Breast epithelium (tissue), 4 donors: ENCODE measurements at places on chromosomes 12 and 14. TPM values are rescaled to one million over a fixed set of nuclear protein-coding genes. Genes with fewer than 3 reads are reported as not detected.

DNA sequence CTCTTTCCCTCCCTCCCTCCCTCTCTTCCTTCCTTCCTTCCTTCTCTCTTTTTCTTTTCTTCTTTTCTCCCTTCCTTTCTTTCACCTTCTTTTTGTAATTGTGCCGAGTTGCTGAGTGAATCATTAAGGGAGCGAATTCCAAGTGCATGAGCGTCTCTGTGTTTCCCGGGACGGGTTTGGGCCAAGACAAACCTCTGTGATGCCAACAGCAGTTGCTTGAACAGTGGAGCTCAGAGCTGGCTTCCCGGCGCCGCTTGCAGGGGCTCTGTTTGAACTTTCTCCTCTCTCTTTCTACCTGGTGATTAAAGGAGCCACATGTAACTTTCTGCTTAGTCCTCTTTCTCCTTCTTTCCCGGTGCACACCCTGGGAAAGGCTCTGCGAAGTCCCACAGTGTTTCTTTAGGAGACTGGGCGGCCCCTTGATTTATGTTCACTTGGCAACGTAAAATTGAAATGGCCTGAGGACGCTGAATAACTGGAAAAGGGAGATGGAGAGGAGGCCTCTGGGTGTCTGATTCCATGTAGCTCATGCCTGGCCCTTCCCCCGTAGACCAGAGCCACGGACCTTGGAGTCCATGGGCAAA, 33.7 kb upstream of the MAP1LC3B2 start:
- peak; percentile 69 for DNase-seq
- peaks cover 4% of the 10 kb centered on the region for H3K4me1 ChIP-seq
- H3K27ac ChIP-seq, result peak overlapping the region; percentile 80
- no peaks in the 10 kb centered on the region for H3K27me3 ChIP-seq

MYF6 gene
- total RNA-seq, result not detected

DNA sequence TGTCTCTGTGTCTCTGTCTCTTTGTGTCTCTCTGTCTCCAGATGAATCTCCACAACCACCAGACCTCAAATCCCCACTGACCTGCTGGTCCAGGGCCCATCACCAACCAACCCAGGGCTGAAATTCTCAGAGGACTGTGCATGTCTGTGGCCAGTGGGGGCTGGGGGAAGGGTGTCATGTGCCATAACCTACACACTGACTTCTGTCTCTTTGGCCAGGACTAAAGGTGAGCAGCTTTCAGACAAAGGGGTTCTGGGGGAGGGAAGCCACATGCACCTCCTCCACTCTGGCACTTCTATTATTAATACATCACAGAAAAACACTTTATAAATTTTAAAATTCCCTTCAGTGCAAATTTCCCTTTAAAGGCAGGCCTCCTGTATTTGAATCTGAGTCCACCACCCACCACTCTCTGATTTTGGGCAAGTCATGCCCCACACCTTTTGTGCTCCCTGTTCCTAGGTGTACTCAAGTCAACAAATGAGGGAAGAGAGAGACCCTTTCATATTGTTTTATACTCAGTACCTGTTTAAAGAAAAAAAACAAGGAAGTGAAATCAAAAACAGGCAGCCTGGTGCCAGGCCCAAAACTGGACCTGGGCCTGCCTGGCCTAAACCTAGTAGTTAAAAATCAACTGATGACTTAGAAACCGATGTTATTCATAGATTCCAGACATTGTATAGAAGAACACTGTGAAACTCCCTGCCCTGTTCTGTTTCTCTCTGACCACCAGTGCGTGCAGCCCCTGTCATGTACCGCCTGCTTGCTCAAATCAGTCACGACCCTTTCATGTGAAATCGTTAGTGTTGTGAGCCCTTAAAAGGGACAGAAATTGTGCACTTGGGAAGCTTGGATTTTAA, 80.2 kb downstream of the TUNAR start:
- H3K27me3 ChIP-seq, result peaks cover 10% of the 10 kb centered on the region
- H3K4me3 ChIP-seq, result no peak overlapping the region
- no peak overlapping the region for H3K27ac ChIP-seq
- no peak for DNase-seq
- no peaks in the 10 kb centered on the region for H3K4me1 ChIP-seq

GRCh38 chr14:101111620-101112290, 208.2 kb upstream of the RTL1 start:
- H3K36me3 ChIP-seq, result no peaks in the 10 kb centered on the region
- H3K4me3 ChIP-seq, result no peak overlapping the region
- no peaks in the 10 kb centered on the region for H3K27me3 ChIP-seq
- H3K27ac ChIP-seq, result no peak overlapping the region

RD3L gene
- total RNA-seq, result not detected

SEC23A gene
- 75.8 TPM for total RNA-seq

DNA sequence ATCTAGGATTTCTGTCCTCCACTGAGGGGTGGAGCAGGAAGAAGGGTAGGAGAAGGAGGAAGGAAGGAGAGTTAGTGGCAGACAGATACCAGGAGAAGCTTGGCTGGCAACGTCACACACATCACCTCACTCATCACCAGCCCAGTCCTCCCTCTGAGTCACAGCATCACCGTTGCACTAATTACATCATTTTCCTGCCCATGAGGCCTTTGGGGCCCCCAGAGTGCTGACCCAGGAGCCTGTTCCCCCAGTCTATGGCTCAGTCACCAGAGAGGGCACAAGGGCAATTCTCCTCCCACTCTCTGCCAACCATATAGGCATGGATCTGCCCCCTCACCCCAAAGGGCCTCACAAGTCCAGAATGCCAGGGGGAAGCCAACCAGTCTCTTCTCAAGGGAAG, 4.6 kb downstream of the RND1 start:
- no peak overlapping the region for H3K4me3 ChIP-seq
- no peaks in the 10 kb centered on the region for H3K36me3 ChIP-seq
- DNase-seq, result no peak

DNA sequence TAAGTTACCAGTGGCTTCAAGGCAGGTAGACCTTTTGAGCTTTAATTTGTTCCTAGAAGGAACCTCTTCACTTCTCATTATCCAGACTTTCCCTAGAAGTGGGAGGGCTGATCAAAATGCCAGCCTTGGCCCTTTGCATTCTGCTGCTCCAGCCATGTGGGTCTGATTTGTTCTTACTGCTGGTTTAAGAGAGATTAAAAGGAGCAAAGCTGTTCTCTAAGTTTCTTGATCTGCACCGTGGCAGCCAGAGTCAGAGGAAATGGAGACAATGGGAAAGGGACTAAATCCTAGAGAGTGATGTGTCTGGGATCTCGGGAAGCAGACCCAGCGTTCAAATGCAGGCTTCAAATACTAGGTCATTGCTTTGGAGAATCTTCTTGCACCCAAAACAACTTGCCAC, 759.7 kb downstream of the DIO2 start:
- no peaks in the 10 kb centered on the region for H3K27me3 ChIP-seq
- H3K4me1 ChIP-seq, result no peaks in the 10 kb centered on the region
- no peak overlapping the region for H3K4me3 ChIP-seq
- H3K36me3 ChIP-seq, result no peaks in the 10 kb centered on the region

DNA sequence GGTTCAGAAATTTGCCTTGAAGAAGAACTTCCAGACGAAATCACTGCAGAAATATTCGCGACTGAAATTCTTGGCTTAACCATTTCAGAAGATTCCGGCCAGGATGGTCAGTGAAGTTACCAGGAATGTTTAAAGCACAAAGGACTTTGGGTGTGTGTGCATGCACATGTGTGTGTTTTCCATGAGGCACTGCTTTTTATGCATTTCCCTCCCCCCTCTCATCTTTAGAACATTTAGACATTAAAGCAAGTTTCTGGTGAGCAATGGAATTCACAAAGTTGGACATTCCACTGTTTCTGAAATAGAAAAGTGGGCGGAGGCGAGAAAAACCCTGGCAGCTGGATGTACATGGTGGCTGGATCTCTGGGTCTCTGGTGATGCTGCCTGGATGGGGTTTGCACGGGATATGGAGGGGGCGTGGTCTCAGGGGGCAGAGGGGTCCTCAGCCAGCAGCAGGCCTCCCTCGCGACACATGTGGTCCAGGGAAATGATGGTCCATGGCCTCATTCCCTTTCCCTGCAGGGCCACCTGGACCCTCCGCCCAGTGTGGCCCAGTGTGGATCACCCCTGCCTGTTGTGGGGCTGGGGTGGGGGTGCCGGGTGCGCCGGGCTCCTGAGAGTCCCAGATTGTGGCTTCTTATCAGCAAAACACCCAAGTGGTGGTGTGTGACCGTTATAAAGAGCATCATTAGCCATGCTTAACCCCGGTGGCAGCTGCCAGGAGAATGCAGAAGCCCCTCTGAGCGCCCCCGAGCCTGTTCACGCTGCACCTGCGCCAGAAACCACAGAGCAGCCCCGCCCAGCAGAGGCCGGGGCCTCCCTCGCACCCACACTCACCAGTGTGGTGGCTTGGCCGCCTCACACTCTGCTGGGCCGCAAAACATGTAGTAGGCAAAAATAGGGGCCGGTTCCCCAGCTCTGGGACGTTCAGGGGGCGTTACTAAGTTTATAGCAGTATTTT, 17.8 kb upstream of the BCL7A start:
- peak overlapping the region; percentile 22 for H3K27ac ChIP-seq
- H3K36me3 ChIP-seq, result no peaks in the 10 kb centered on the region
- no peak overlapping the region for H3K4me3 ChIP-seq
- H3K27me3 ChIP-seq, result no peaks in the 10 kb centered on the region
- H3K4me1 ChIP-seq, result no peaks in the 10 kb centered on the region

- H3K4me1 ChIP-seq, result no peaks in the 10 kb centered on the region
- no peak overlapping the region for H3K27ac ChIP-seq
- no peaks in the 10 kb centered on the region for H3K27me3 ChIP-seq
- H3K4me3 ChIP-seq, result no peak overlapping the region
Measured at GRCh38 chr12:5773550-5773949, 171.5 kb downstream of the ANO2 start.

FAM177A1 gene
- 54.0 TPM for total RNA-seq

- no peaks in the 10 kb centered on the region for H3K27me3 ChIP-seq
- no peaks in the 10 kb centered on the region for H3K36me3 ChIP-seq
- no peak for DNase-seq
- no peak overlapping the region for H3K27ac ChIP-seq
Measured at GRCh38 chr14:71138448-71139293, 231.4 kb downstream of the PCNX1 start.

DNA sequence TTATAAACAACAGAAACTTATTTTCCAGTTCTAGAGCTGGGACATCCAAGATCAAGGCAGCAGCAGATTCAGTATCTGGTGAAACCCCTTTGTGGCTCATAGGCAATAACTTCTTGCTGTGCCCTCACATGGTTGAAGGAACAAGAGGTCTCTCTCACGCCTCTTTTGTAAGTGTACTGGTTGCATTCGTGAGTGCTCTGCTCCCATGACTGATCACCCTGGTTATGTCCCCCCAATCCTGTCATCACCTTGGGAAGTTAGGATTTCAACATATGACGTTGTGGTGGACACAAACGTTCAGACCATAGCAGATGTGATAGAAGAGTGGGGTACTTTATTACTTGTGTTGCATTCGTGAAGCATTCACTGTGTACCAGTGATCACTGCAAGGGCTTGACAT, 184.0 kb downstream of the SRGAP1 start:
- no peaks in the 10 kb centered on the region for H3K27me3 ChIP-seq
- H3K27ac ChIP-seq, result no peak overlapping the region
- DNase-seq, result no peak
- H3K36me3 ChIP-seq, result no peaks in the 10 kb centered on the region
- no peak overlapping the region for H3K4me3 ChIP-seq
- no peaks in the 10 kb centered on the region for H3K4me1 ChIP-seq

DNA sequence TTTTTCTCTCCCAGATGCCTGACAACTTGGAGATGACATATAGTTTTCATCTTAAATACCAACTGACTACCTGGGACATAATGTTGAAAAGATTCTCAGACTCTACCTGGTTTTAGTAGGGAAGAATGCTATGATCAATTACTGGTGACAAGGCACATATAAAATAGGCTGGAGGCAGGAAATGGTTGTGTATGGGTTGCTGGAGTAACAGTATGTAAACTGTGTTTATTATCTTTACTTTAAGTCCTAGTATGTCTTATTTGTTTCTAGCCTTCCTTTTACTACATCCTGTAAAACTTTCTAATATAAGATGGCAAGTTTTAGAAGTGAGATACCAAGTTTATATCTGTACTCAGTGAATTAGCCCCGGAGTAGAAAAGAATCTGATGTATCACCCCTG, 98.1 kb downstream of the NUBPL start:
- DNase-seq, result no peak
- no peaks in the 10 kb centered on the region for H3K36me3 ChIP-seq
- no peaks in the 10 kb centered on the region for H3K27me3 ChIP-seq
- no peak overlapping the region for H3K4me3 ChIP-seq
- no peaks in the 10 kb centered on the region for H3K4me1 ChIP-seq

MAP3K9 gene
- 6.3 TPM for total RNA-seq

CMA1 gene
- 7.2 TPM for total RNA-seq

PPP1R1A gene
- 316 TPM for total RNA-seq

DNA sequence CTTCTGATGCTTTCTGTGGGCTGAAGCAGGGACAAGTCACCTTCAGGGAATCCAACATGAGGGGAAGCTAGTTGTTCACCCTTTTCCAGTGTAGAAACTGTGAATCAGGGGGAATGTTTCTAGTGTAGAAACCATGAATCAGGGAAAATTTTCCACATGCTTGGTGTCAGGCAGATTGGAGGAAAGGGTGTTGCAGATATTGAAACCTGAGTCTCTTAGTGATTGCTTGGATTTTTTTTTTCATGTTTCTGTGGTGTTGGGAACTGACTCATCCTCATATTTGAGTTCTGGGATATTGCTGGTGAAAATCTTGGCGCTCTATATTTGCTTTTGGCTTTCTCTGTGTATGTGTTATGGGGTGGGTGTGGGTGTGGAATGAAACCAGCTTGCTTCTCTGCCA, 144.5 kb upstream of the FBXO33 start:
- no peaks in the 10 kb centered on the region for H3K27me3 ChIP-seq
- no peak for DNase-seq
- H3K36me3 ChIP-seq, result no peaks in the 10 kb centered on the region
- H3K4me1 ChIP-seq, result no peaks in the 10 kb centered on the region

- H3K4me1 ChIP-seq, result peaks cover 3% of the 10 kb centered on the region
- H3K27ac ChIP-seq, result no peak overlapping the region
- no peak overlapping the region for H3K4me3 ChIP-seq
- no peak for DNase-seq
- H3K27me3 ChIP-seq, result no peaks in the 10 kb centered on the region
- no peaks in the 10 kb centered on the region for H3K36me3 ChIP-seq
Measured at GRCh38 chr14:50014809-50015430, 101.5 kb downstream of the VCPKMT start.

PRH2 gene
- total RNA-seq, result not detected

- DNase-seq, result no peak
- no peaks in the 10 kb centered on the region for H3K36me3 ChIP-seq
- no peak overlapping the region for H3K27ac ChIP-seq
- no peaks in the 10 kb centered on the region for H3K4me1 ChIP-seq
Measured at GRCh38 chr12:14430394-14430986, 65.0 kb downstream of the ATF7IP start.

DYRK2 gene
- 19.2 TPM for total RNA-seq

TAS2R7 gene
- total RNA-seq, result not detected

DNA sequence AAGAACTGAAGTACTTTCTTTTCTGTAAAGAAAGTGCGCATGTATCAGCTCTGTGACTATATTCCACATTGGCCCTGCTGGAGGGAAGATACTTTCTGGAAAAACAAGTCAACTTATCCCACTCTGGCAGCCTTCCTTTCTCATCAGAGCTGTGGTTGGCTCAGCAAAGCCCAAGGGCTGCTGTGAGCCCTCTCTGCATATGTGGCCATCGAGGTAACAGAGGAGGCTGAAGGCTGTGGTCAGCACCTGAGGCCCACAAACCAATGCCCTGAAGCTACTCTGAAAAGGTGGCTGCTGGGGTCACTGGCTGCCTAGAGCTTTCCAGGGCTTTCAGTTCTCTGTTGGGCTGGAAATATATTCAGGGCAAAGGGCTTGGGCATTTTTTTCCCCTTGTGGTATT, 70.8 kb upstream of the IGF1 start:
- no peaks in the 10 kb centered on the region for H3K27me3 ChIP-seq
- no peak for DNase-seq
- no peak overlapping the region for H3K4me3 ChIP-seq
